Activated CD4-positive, alpha-beta T cell treated with anti-CD3 and anti-CD28 coated beads, Interleukin-2, amount 10 ng/mL, durations not matched to agents 24 days and 14 days (primary cell): ENCODE measurements at places on chromosomes 1 and 21. TPM values are rescaled to one million over a fixed set of nuclear protein-coding genes. Genes with fewer than 3 reads are reported as not detected.

- H3K4me1 ChIP-seq: peaks cover 71% of the 10 kb centered on the region
- H3K27ac ChIP-seq: peak overlapping the region; percentile 79
- DNase-seq: no peak
- H3K36me3 ChIP-seq: peaks cover 44% of the 10 kb centered on the region
Observed at GRCh38 chr1:12169442-12170135, 2.8 kb downstream of the TNFRSF1B start.

DNA sequence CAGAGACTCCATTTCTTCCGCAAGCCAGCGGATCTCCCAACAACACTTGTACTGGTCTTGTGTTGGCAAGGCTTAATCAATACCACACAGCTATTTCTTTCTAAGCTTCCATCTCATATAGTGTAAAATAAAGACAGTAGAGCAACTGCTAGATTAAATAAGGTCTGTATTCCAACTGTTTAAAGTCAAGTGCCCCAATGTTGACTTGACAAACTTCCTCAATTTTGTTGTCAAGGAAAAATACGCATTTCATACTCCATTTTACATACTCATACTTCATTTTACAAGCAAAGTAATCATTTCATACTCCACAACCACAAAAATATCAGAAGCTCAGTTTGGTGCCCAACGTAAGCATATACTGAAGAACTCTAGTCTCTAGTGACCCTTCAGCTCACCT is 143.0 kb downstream of the RERE start:
- H3K4me1 ChIP-seq: peaks cover 49% of the 10 kb centered on the region
- no peak overlapping the region for H3K4me3 ChIP-seq
- peaks cover 11% of the 10 kb centered on the region for H3K36me3 ChIP-seq
- no peak overlapping the region for H3K27ac ChIP-seq
- no peak for DNase-seq
- H3K27me3 ChIP-seq: no peaks in the 10 kb centered on the region

GRCh38 chr21:33950431-33951079 is 35.0 kb upstream of the ATP5PO start:
- DNase-seq: peak; percentile 75
- H3K4me1 ChIP-seq: peaks cover 68% of the 10 kb centered on the region
- H3K4me3 ChIP-seq: peak overlapping the region; percentile 80
- peak overlapping the region; percentile 100 for H3K27ac ChIP-seq

RNU1-1 gene
- 1,962 and 2,189 TPM in 2 replicates for total RNA-seq

FAM89A gene
- total RNA-seq: 20.2 and 20.3 TPM in 2 replicates
